ENCODE measurements at places on chromosomes 5 and 9.

- no peak for DNase-seq
Observed at GRCh38 chr9:4936277-4936676, 48.8 kb upstream of the JAK2 start.

- no peak for DNase-seq
Observed at GRCh38 chr5:135319458-135319857, 79.6 kb downstream of the MACROH2A1 start.

GRCh38 chr5:59423021-59423420 lies 470.5 kb downstream of the PDE4D start:
- no peak for DNase-seq

DNA sequence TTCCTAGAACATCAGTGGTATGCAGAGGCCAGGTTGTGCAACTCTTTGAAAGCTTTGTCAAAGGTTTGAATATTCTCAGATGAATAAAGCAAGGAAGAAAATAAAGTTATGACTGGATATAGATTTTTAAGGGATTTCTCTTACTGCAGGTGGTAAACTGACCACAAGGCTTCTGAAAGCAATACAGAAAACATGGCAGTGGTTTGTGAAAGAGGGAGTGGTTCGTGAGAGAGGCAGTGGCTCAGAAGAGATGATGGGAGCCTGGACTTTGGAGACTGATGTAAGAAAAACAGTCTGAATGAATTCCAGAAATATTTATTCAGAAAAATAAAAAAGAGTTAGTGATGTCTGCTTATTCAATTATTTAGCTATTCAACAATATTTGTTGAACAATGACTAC lies 380.4 kb upstream of the CTNND2 start:
- DNase-seq, result no peak

GRCh38 chr9:110802416-110803035 lies 133.9 kb downstream of the MUSK start:
- DNase-seq, result no peak
